ENCODE measurements at places on chromosomes 6 and 20.
A peak's percentile ranks its signal among the peaks of the same experiment; 100 is the strongest.

DNA sequence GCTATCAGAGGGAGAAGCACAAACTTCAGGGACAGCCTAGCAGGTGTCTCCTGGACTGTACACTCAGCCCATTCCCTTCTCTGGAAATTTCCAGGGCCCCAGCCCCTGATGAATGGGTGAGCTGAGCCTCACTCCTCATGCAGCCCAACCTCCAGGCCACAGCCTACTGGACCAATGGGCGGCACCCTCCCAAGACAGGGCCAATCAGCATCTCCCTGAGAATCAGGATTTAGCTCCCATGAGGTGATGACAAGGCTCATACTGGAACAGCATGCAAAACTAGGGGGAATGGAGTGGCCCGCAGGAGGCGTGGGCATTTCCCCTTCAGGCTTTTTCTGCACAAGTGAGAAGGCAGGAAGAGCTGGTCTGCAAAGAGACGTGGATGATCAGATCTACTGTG is 29.0 kb downstream of the NFATC2 start:
- no peaks in the 10 kb centered on the region for H3K27me3 ChIP-seq
- H3K27ac ChIP-seq: peak overlapping the region; percentile 84

DNA sequence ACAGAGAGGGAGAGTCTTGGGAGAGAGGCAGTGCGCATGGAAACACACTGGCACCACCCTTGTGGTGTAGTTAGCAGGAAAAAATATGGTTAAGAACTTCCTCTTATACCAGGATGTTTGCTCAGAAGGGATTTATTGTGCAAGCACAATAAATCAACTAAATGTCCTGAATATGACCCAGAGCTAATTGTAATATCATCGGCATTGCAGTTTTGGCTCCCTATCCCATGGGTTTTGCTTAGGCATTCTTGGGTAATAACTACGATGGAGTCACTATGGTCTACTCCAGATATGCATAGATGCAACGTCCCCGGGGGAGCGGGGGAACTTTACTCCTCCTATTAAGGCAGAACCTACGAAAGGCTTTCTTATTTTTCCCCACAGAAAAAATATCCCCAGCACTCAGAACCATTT is 751.6 kb downstream of the EYS start:
- H3K4me3 ChIP-seq: no peak overlapping the region
- no peak for DNase-seq
- no peaks in the 10 kb centered on the region for H3K4me1 ChIP-seq
- no peak overlapping the region for H3K27ac ChIP-seq
- no peaks in the 10 kb centered on the region for H3K36me3 ChIP-seq

- no peaks in the 10 kb centered on the region for H3K27me3 ChIP-seq
- H3K27ac ChIP-seq: no peak overlapping the region
- H3K4me1 ChIP-seq: peaks cover 19% of the 10 kb centered on the region
- no peak overlapping the region for H3K4me3 ChIP-seq
Observed at GRCh38 chr6:35739645-35740524, 3.1 kb downstream of the ARMC12 start.

DNA sequence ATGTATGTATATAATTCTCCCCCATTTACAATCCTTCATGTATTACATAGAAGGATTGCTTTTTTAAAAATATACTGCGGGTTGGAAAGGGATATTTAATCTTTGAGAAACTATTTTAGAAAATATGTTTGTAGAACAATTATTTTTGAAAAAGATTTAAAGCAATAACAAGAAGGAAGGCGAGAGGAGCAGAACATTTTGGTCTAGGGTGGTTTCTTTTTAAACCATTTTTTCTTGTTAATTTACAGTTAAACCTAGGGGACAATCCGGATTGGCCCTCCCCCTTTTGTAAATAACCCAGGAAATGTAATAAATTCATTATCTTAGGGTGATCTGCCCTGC is 3.6 kb downstream of the FOXC1 start:
- peaks cover 2% of the 10 kb centered on the region for H3K36me3 ChIP-seq
- H3K27me3 ChIP-seq: peaks cover 60% of the 10 kb centered on the region
- H3K27ac ChIP-seq: peak overlapping the region; percentile 34
- DNase-seq: no peak

DNA sequence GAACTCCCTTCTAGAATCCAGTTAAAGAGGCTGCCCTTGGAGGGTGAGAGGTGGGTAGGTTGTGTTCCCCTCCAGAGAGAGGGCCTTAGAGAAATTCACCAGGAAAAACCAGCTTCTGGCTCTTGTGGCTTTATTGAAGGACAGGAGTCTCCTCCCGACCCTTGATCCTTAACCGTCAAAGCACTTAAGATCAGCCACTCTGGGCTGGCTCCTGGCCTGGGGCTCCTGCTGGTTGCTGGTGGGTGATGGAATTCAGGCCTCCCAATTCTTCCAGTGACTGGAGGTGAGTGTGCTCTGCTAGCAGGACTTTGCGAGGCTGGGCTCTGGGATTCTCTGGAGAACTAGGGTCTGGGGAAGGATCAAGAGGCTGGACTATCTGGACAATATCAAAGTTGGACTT is 75.6 kb upstream of the LGSN start:
- H3K27me3 ChIP-seq: peaks cover 1% of the 10 kb centered on the region
- H3K4me1 ChIP-seq: no peaks in the 10 kb centered on the region
- H3K36me3 ChIP-seq: no peaks in the 10 kb centered on the region
- no peak for DNase-seq
- no peak overlapping the region for H3K4me3 ChIP-seq

- H3K4me3 ChIP-seq: no peak overlapping the region
- no peak for DNase-seq
- H3K4me1 ChIP-seq: no peaks in the 10 kb centered on the region
- H3K27ac ChIP-seq: no peak overlapping the region
Observed at GRCh38 chr6:83960664-83961063, 72.9 kb upstream of the MRAP2 start.

GRCh38 chr6:134168590-134169208 is 116.3 kb upstream of the SLC2A12 start:
- H3K4me3 ChIP-seq: no peak overlapping the region
- peaks cover 47% of the 10 kb centered on the region for H3K4me1 ChIP-seq
- H3K27me3 ChIP-seq: no peaks in the 10 kb centered on the region
- no peak overlapping the region for H3K27ac ChIP-seq
